ENCODE measurements at places on chromosomes 5 and 9.

GRCh38 chr5:82364497-82364896 is 86.3 kb upstream of the RPS23 start:
- DNase-seq: peak; percentile 39

DNA sequence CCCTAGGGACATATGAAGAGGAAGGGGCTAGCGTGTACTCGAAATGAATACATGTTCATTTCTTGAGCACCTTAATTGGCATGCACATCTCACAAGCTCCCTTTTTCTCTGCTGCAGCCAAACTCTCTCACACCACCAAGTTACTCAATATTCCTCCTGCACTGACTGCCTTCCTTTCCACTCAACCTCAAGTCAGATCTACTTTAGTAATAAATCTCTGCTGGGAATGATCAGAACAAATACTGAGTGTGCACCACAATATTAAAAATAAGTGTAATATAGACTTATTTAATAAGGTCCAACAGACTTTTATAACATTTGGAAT is 995.8 kb upstream of the WWC1 start:
- no peak for DNase-seq

DNA sequence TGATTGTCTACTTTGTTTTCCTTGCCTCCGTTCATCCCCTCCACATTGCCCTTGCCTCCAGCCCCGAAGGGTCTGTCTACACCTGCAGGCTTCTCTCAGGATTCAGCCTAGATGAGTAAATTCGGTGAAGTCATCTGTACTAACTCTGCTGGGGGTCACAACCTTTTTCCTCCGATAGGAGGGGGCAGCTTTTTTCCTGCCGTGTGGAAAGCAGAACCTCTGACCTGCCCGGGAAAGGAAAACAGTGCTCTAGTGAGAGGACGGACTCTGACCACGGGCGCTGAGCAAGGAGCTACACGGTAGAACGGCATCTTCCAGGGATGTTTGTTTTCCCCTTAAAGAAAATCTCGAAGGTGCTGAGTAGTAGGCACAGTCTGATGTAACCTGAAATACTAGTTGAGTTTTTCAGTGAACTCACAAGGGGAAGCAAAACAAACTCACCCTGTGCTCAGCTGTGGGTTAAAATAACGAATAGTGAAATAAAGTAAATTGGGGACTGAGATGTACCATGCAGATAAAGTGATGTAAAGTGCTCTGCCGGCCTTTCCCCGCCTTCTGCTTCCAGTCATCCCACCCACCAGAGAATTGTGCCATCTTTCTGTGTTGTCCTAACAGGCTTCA is 281.8 kb downstream of the AOPEP start:
- DNase-seq: no peak

- no peak for DNase-seq
Observed at GRCh38 chr9:5336688-5337087, 3.0 kb downstream of the RLN1 start.

DNA sequence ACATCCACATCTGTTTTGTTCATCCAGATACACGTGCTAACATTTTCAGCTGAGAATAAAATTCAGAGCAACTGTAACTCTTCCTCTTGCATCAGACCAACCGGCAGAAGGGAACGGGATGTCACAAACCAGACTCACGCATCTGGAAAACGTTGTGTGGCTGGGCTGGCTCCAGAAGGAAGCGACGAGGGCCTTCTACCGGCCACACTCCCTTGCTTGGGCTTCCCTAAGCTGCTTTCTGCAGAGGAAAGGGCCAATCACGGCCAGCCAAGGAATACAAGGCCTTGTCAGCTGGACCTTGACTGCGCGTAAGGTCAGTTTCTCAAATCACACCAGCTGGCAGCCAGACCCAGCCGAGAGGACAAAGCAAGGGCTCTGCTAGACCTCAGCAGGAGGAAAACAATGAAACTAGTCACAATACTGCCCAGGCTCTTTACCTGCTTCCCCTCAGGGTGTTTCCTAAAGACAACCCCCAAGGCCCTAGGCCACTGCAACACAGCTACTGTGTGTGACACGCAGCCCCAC is 106.1 kb downstream of the THBS4 start:
- DNase-seq: peak; percentile 97
